Right ventricle myocardium inferior (tissue), 1 donor: ENCODE measurements at places on chromosomes 4 and X. TPM values are rescaled to one million over a fixed set of nuclear protein-coding genes. Genes with fewer than 3 reads are reported as not detected.
A peak's percentile ranks its signal among the peaks of the same experiment; 100 is the strongest.

DNA sequence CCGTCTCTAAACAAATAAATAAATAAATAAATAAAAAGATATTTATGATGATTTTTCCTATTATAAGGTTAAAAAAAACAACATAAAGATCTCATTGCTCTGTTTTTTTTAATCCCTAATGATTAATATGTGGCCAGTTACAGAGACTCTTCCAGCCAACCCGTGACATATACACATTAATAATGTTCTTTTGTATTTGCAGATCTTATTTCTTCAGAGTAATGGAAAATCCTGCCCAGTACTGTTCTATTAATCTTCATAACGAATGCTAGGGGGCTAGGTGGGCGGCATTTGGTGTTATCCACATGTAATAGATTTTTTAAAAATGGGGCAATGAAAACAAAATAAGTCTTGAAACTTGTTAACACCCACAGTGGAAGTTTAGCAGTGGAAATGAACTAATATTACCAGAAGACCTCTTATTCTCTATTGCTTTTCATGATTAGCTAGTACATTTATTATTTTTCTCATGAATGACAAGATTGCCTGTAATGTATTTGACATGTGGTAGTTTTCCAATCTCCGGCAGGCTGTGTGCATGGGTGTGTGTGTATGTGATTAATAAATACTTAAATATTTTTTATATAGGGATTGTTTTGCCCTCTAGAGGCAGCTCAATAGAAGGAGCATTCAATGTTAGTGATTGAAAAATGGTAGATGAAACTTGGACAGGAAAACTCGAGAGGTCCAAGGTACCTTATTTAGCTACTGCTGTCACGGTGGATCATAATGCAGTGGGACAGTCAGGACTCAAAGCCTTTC, 457.4 kb downstream of the IL1RAPL1 start:
- no peak for DNase-seq

- DNase-seq: no peak
Observed at GRCh38 chr4:139986106-139986505, 167.9 kb downstream of the MAML3 start.

DNA sequence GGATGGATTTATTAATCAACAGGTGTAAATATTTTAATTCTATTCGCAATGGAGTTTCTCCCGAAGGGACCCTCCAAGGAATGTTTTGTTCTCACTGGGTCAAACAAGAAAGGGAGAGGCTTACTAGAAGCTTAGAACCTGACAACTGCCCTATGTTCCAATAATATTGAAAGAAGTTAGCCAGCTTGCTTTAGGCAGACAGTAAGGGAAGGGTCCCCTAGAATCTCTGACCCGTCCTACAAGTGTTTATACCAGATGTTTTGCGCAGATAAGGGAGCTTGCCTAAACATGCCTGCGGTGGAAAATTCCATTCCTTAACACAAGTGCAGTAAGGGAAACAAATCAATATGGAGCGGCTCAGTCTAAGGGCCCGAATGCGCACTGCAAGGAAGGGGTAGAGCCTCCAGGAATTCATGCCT, 17.7 kb downstream of the IL21 start:
- DNase-seq: no peak

- no peak for DNase-seq
Observed at GRCh38 chr4:137572163-137572562, 39.9 kb upstream of the PCDH18 start.

DNA sequence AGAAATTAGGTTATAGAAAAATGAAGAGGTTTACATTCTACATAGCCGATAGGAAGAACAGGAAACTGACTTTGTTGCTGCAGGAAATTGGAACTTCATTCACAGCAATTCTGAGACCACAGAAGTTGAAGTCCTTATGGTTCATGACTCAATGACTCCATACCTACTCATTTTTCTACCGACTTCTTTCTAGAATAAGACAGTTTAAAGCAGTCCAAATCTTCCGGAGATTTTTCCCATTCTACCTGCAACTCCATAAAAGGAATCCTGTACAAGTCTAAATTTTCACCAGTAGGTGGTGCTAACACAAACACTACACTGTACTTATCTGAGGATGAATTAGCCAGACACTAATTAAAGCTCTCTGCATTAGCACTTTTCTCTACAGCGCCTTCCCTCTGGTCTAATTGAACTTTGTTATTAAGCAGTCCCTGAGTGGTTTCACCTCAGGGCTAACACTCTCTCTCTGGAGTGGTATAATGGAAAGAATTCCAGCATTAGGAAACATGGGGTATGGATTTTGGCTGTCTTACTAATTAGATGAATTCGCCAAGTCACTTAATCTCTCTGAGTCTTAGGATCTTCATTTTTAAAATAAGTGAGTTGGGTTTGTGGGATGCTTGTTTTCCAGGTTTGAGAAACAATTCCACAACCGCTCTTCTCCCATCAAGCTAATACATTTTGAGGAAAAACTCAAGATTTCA, 167.9 kb downstream of the SMIM20 start:
- DNase-seq: no peak

DNA sequence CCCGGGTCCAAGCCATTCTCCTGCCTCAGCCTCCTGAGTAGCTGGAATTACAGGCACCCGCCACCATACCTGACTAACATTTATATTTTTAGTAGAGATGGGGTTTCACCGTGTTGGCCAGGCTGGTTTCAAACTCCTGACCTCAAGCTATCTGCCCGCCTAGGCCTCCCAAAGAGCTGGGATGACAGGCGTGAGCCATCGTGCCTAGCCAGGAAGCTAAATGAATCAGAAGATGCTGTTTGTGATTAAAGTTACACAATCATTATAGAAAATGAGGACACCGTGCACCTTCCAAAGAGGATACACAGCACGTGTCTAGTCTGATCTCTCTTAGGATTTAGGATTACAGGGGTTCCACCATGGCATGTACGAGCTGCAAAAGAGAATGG, 99.6 kb downstream of the DHRSX start:
- no peak for DNase-seq

- no peak for DNase-seq
Observed at GRCh38 chrX:19280636-19281035, 63.1 kb upstream of the PDHA1 start.

GRCh38 chr4:68718447-68719074, 48.1 kb upstream of the UGT2B15 start:
- no peak for DNase-seq

- DNase-seq: no peak
Observed at GRCh38 chr4:23068287-23068686, 375.6 kb downstream of the GBA3 start.

DNA sequence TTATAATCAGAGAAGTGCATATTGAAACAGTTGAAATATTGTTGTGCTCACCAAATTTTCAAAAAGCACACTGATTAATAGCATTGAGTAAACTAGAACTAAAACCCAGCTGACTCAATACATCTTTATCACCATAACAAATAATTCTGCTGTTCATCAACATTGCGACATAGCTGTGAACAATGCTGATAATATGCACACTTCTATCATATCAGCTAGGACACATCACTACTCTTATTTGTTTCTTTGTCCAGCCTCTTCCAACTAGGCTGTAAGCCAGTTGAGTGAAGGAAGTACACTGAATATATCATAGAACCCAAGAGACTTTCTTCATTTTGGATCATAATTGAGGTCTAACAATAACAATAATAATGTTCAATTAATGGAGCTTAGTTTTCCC, 349.7 kb downstream of the IQCM start:
- DNase-seq: no peak

GRCh38 chr4:23929248-23929647, 39.4 kb upstream of the PPARGC1A start:
- DNase-seq: no peak

- DNase-seq: no peak
Observed at GRCh38 chr4:80610199-80610598, 274.7 kb downstream of the CFAP299 start.

DNA sequence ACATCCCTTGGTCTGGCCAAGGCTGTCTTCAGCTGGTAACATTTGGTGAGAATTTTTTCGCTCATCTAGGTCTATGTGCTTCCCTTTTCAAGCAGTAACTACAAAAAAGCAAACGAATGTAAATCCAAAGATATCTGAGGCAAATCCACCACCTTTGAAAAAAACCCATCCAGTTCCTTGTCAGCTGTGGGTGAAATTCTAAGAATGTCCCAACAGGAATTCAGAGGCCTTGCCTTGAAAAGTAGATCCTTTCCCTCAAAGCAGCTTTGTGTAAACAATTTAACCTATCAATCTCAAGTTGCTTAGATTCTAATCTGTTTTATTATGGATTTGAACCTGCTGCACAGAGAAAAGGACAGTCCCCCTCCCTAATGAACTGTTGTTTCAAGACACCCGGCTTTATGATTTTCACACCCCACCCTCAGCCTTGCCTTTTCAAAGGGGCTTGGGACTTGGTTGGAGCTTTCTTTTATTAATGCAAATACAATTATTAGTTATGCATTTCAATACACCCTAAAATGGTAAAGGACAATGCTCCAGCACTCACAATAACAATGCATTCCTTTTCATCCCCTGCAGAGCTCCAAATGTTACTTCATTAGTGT, 166.6 kb downstream of the LDB2 start:
- DNase-seq: no peak

- no peak for DNase-seq
Observed at GRCh38 chrX:14411326-14411725, 118.0 kb upstream of the GLRA2 start.

DNA sequence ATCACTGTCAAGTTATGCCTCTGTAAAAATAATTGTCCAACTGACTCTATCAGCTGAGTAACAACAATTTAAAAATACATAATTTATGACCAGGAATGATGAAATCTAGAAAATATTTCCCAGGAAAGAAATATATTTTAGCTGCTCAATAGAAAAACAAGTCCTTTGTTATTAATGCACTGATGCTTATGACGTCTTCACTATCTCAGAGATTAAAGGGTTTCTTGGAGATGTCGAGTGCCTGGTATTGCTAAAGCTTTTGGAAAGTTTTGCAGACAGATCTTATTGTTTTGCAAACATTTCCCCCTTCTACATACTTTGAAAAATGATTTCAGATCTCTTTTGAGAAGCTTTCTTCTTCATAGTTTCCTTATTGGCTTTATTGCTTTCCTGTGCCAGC, 154.6 kb upstream of the RPS6KA3 start:
- no peak for DNase-seq

DNA sequence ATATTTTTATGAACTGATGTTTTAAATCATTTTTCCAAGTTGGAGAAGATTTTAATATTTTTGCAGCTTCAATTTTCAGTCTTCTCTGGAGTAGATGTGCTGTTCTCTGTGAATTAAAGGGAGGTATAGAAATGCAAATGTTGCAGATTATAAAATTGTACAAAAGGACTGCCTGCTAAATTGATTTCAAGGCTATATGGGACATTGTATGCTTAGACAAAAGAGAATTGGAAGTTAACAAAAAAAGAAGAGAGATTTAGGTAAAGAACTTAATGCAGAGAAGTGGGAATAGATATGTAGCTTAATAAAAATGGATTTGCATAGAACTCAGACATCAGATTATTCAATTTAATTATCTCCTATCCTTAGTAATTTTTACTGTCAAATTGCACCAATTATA, 403.3 kb downstream of the ZIC3 start:
- no peak for DNase-seq

GRCh38 chrX:134144231-134144630, 92.8 kb upstream of the CCDC160 start:
- DNase-seq: no peak

- DNase-seq: no peak
Observed at GRCh38 chr4:146342600-146343192, 128.4 kb downstream of the REELD1 start.

DNA sequence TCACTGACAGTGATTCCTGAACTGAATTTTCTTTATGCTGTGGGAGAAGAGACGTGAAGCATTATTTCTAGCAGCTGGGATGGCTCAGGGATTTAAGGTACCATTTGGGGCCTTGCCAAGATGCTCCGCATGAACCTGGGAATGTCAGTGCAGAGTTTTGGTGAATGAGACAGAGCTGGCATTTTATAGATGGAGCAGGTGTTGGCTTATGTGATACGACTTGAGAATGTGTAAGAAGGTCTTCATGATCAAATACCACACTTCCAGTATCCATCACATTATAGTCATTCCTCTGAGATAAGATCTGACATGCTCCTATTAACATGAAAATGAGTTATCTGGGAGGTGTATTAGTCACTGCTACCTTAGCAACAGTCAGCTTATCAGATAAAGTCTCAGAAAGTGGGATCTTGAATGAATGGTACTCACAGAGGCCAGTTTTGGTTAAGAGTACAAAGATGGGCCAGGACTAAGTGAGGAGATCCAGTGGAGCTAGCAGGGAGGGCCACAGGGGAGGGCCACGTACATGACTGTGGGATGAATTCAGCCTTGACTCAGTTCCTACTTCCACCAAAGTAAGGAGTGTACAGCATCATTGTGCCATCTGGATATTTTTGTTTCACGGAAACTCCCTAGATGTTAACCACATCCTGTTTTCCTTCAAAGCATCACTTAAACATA, 116.7 kb downstream of the SPCS3 start:
- DNase-seq: no peak

DNA sequence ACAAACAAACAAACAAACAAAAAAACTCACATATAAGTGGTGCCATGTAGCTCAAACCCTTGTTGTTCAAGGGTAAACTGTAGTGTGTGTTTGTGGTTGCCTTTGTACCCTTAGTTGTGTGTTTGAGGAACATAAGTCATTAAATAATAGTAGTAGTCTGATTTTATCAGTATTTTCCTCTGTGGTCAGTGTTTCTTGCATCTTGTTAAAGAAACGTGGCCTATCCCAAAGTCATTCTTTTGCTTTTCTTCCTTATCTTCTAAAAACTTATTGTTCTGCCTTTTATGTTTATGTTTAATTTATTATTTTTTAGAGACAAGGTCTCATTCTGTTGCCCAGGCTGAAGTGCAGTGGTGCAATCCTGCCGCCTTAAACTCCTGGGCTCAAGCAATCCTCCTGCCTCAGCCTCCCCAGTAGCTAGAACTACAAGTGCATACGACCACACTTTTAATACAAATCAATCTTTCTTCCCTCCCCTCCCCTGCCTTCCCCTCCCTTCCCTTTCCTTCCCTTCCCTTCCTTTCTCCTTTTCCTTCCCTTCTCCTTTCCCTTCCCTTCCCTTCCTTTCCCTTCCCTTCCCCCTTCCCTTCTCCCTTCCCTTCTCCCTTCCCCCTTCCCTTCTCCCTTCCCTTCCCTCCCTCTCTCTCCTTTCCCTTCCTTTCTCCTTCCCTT, 26.4 kb downstream of the PRIMPOL start:
- DNase-seq: no peak

- DNase-seq: no peak
Observed at GRCh38 chr4:24778464-24779225, 16.7 kb upstream of the SOD3 start.

- DNase-seq: peak; percentile 45
Observed at GRCh38 chr4:10111067-10111801, 5.4 kb downstream of the WDR1 start.

GRCh38 chr4:44791831-44792230, 65.5 kb upstream of the GNPDA2 start:
- no peak for DNase-seq

GRCh38 chr4:165635381-165635780, 237.7 kb upstream of the TLL1 start:
- no peak for DNase-seq

Gene FOXP3
- total RNA-seq: not detected

Gene FAM184B
- total RNA-seq: not detected

Gene GNRHR
- total RNA-seq: not detected

Gene CT45A7
- not detected for total RNA-seq

Gene CLDN2
- not detected for total RNA-seq

Gene PDGFRA
- total RNA-seq: 38.5 TPM

Gene SSX1
- total RNA-seq: not detected

Gene CYSLTR1
- total RNA-seq: 0.92 TPM

Gene AMER1
- total RNA-seq: 4.1 TPM

Gene GRSF1
- total RNA-seq: 96.8 TPM

Gene PLAC8
- total RNA-seq: 2.2 TPM

Gene MAGEE1
- 2.2 TPM for total RNA-seq

Gene G6PD
- 15.0 TPM for total RNA-seq

Gene MAGEC2
- total RNA-seq: not detected

Gene MAGEB10
- total RNA-seq: not detected

Gene HSD17B13
- total RNA-seq: 0.22 TPM

Gene HCFC1
- 25.4 TPM for total RNA-seq
